ENCODE measurements at places on chromosomes 2 and 18. TPM values are rescaled to one million over a fixed set of nuclear protein-coding genes. Genes with fewer than 3 reads are reported as not detected.

GRCh38 chr2:222708274-222708710 is 36.8 kb downstream of the MOGAT1 start:
- no peak for DNase-seq

DNA sequence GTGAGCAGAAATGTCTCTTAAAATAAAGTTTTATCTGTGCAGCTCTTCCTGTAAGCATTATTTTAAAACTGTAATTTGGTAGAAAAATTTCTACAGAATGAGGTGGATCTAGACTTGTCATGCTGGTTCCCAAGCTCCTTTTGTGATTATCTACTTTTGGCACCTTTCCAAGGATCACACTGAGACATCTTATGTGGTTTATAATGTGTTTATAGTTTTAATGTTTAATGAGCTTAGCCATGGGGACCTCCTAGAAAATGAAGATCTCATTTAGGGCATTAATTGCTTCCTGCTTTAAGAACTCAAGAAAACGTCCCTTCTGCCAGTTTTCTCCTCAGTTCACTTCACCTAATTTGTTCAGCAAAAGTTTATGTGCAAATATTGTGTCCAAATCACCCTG is 468.4 kb downstream of the SUCLG1 start:
- no peak for DNase-seq

DNA sequence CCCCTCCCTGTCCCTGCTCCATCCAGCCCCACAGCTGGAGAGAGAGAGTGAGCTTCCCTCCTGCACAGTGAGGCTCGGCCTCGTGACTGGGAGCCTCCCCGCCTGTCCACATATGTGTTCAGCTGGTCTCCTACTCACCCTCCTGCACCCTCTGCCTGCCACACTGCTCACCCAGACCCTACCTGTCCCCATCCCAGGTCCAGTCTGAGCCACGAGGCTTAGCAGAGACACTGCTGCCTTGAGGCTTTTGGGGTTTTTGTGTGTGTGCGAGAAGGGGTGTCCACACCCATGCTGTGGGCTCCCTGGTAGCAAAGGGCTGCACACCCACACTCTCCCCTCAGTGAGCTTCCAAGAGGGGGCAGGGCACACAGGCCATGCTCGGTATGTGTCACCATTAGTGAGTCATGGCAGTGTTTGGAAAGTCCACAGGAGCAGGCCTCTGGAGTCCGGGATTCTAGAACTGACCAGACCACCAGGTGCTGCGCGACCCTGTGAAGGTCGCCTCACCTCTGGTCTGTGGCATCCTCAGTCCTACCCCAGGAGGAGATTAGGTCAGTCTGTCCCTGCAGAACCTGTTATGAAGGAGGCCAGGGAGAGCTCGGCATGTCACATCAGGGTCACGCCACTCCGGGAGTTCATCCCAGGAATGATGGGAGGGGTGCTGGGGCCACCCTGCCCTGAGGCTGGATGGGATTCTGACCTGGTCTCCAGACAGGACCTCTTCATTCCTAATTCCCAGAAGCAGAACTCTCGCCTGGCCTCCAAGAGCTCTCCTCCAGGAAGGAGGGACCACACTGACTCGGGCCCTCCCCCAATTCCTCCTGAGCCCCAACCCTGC is 39.9 kb upstream of the SMAD7 start:
- DNase-seq = no peak

DNA sequence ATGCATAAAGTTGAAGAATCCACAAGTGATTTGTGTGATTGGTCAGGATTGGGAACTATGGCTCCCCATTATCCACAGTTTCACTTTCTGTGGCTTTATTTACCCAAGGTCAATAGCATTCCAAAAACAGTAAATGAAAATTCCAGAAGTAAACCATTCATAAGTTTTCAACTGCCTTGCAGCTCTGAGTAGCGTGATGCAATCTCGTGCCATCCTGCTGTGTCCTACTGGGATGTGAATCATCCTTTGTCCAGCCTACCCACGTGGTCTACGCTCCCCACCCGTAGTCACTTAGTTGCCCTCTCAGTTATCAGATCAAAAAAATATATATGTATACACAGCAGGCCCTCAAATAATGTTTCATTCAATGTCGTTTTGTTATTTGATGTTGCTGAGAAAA is 89.0 kb upstream of the DLGAP1 start:
- no peak for DNase-seq

GRCh38 chr2:37601569-37601968 is 69.9 kb downstream of the CDC42EP3 start:
- DNase-seq = no peak

DNA sequence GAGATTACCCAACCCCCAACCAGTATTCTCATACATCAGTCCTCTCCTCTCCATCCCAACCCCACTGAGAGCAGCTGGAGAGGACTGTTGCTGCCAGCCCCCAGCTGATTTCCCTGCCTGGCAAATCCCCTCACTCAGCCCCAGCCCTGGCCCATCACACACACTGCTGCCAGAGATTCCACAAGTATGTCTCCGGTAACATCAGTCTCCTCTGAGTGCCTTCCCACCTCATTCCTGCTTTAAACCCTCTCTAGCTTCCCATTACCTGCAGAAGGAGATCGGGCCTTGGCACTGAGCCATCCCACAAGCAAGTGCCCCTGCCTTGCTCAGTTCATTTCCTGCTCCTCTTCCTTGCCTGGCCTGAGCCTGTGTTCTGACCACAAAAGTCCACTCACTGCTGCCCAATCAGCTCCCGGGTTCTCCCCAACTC is 50.6 kb upstream of the ZFP36L2 start:
- DNase-seq = no peak

The PLA2R1 gene
- total RNA-seq = 1.3 TPM

The G6PC2 gene
- not detected for total RNA-seq

The SERPINB5 gene
- 0.17 TPM for total RNA-seq

The DPYSL5 gene
- 0.63 TPM for total RNA-seq

The SH3BP4 gene
- 67.6 TPM for total RNA-seq

The TWIST2 gene
- total RNA-seq = 1.8 TPM

Data from epithelial cell of proximal tubule (primary cell).